Lung (tissue), 17 donors: ENCODE measurements at places on chromosomes 11 and 22. TPM values are rescaled to one million over a fixed set of nuclear protein-coding genes. Genes with fewer than 3 reads are reported as not detected.

The P2RX6 gene
- polyA plus RNA-seq, result 0.79 TPM

The PATE4 gene
- not detected for polyA plus RNA-seq

The CSRP3 gene
- 0.07 TPM for polyA plus RNA-seq

The IRAG1 gene
- polyA plus RNA-seq, result 10.4 TPM

The B3GAT3 gene
- 58.0 TPM for polyA plus RNA-seq

The GPHA2 gene
- not detected for polyA plus RNA-seq

The OR52N4 gene
- 0.31 TPM for polyA plus RNA-seq

The GNB1L gene
- polyA plus RNA-seq, result 8.3 TPM

The NXPE2 gene
- polyA plus RNA-seq, result not detected

The LMO2 gene
- 29.8 TPM for polyA plus RNA-seq

The PARVG gene
- polyA plus RNA-seq, result 47.7 TPM

The SLC5A12 gene
- polyA plus RNA-seq, result not detected

The LARGE2 gene
- 12.8 TPM for polyA plus RNA-seq

The IL17REL gene
- 0.19 TPM for polyA plus RNA-seq

The MUC5AC gene
- 1.2 TPM for polyA plus RNA-seq

The ANKK1 gene
- 0.49 TPM for polyA plus RNA-seq
